Right ventricle myocardium superior (tissue), 1 donor: ENCODE measurements at places on chromosomes 2 and 18. TPM values are rescaled to one million over a fixed set of nuclear protein-coding genes. Genes with fewer than 3 reads are reported as not detected.

Gene R3HDM1
- 12.5 TPM for total RNA-seq

Gene TMEM198
- 2.6 TPM for total RNA-seq

Gene FEV
- total RNA-seq: not detected

Gene MYO5B
- total RNA-seq: 0.38 TPM

Gene LBX2
- 0.16 TPM for total RNA-seq

Gene PER2
- 3.6 TPM for total RNA-seq

Gene NLRC4
- 1.1 TPM for total RNA-seq

DNA sequence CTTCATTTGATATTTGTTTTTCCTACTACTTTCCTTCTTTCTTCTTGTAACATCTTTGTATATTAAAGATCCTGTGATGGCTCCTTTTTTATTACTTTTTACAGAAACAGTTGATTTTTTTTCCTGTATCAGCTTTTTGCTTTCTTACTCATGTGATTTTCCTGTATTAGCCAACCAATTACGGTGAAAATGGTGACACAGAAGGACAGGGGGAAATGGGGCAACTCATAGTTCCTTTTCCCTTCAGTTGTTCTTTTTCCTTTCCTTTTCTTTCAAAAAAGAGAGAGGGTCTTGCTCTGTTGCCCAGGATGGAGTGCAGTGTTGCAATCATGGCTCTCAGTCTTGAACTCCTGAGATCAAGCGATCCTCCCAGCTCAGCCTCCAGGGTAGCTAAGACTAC is 117.8 kb downstream of the ATL2 start:
- DNase-seq: no peak

DNA sequence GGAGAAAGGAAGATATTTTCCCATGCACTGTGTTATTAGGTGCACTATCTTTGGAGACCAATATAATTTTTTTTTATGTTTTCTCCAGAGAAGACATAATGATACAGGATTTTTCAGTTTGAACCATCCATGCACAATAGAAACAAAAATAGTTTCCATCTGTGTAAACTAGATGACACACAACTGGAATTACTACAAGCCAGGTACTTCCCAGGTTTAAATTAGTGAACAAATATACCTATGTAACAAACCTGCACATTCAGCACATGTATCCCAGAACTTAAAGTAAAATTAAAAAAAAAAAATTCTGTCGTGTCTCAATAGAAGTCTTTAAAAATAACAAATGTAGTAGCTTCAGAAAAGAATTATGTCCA is 1616.8 kb upstream of the ACVR2A start:
- no peak for DNase-seq

DNA sequence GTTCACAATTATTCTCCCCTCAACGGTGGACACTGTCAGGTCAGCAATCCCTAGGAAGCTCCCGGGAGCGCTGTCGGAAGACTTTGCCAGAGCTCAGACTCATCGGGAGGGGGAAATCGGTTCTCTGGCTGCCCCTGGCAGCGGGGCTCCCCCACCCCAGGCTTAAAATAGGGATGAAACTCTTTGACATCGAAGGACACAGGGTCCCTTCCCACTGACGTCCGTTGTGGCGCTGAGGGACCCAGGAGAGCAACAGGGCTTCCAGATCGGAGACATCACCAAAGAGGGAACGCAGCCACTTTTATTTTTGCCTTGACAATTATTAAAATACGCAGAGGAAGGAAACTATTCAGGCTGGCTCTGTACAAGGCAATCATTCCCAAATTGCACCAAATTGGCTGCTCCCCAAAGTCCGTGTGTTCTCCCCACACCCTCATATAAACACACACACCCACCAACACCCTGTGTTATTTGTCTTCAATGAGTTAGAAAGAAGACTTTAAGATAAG is 249.0 kb downstream of the CDH20 start:
- DNase-seq: peak; percentile 66

DNA sequence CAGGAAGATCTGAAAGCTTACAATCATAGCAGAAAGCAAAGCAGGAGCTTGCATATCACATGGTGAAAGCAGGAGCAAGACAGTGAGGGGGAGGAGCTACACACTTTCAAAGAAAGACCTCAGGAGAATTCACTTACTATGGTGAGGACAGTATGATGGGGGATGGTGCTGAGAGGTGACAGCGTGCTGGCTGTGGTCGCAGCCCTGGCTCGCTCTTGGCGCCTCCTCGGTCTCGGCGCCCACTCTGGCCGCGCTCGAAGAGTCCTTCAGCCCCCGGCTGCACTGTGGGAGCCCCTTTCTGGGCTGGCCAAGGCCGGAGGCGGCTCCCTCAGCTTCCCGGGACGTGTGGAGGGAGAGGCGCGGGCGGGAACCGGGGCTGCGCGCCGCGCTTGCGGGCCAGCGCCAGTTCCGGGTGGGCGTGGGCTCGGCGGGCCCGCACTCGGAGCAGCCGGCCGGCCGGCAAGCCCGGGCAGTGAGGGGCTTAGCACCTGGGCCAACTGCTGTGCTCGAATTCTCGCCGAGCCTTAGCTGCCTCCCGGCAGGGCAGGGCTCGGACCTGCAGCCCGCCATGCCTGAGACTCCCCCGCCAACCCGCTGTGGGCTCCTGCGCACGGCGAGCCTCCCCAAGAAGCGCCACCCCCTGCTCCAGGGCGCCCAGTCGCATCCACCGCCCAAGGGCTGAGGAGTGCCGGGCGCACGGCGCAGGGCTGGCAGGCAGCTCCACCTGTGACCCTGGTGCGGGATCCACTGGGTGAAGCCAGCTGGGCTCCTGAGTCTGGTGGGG is 131.9 kb upstream of the SPATS2L start:
- no peak for DNase-seq

DNA sequence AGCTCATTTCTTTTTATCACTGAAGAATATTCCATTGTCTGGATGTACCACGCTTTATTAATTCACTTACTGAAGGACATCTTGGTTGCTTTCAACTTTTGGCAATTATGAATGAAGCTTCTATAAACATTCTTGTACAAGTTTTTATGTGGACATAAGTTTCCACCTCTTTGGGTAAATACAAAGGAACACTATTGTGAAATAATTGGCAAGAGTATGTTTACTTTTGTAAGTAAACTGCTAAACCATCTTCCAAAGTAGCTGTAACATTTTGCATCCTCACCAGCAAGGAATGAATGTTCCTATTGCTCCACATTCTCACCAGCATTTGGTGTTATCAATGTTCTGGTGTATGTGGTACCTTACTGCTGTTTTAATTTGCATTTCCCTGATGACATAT is 15.8 kb upstream of the VWC2L start:
- no peak for DNase-seq

GRCh38 chr18:23253630-23254029 is 118.3 kb downstream of the CABLES1 start:
- no peak for DNase-seq

GRCh38 chr2:32559136-32559535 is 68.7 kb upstream of the TTC27 start:
- no peak for DNase-seq

DNA sequence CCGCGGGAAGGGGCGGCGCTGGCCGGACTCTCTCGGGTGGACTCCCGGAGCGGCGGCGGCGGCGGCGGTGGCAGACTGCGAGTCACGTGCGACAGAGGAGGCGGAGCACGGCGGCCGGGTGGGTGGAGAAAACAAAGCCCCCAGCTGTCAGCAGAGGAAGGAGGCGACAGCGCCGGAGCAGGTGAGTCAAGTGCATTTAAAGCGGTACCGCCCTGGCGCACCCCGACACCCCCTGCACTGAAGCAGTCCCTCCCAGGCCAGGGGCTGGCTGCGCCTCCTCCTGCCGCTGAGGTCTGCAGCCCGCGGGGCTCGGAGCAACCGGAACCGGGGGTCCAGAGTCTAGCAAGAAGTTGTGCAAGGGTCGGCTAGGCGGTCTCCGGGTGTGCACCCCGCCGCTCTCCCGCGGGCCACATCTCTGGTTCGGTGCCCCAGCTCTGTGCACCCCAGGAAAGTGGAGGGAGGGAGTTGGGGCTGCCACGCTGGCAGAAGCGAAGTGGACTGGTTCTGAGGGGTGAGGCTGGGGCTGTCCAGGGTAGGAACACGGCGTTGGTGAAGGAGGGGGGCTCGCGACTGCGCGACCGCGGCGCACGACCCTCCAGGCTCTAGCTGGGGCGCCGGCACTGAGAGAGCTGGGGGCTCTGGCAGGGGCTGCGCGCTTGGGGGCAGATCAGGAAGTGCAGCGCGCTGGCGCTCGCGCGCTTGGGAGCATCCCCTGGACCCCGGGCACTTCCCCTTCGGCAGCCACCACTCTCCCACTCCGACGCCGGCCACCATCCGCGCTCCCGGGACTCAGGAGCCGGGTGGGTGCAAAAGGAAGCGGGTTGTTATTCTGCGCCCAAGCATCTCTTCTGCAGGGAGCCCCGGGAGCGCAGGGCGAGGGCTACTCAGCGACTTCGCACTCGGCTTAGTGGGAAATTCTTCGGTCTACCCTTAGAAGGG is 64.0 kb upstream of the MAPRE2 start:
- peak; percentile 86 for DNase-seq

GRCh38 chr2:230890646-230891045 is 25.9 kb downstream of the ITM2C start:
- DNase-seq: peak; percentile 14

- DNase-seq: peak; percentile 48
These were observed 518.0 kb downstream of the CNTNAP5 start for GRCh38 chr2:124542932-124543640.

GRCh38 chr2:149364839-149365238 is 34.5 kb downstream of the LYPD6 start:
- DNase-seq: no peak

- no peak for DNase-seq
These were observed 45.4 kb upstream of the MYL1 start for GRCh38 chr2:210360412-210360811.

DNA sequence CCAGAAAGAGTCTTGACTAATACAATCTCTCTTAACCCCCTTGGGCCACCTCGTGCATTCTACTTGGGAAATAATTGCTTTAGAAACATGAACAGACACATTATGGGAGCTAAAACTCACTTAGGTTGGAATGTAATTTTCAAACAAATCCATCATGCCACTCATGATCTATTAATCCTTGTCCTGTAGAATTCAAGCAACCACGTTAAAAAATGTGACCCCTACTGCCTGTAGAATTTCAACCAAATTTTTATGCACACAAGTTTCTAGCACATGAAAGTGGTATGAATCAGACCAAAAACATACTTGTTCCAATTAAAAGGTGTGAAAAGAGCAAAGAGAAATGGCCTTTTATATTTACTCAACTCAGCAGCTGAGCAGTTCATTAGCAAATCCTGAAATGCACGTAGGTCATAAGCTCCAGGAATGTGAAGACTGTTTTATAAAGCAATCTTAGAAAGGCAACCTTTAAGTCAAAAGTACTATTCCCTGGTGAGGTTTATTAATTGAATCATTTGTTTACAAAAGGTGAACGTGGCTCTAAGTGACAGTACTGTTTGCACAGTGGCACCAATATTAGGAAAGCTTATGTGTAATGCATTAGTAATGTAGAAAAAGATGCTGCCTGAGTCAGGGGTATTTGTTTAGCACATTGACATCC is 459.4 kb upstream of the UBE2E3 start:
- DNase-seq: no peak

- no peak for DNase-seq
These were observed 240.9 kb downstream of the PTPRM start for GRCh38 chr18:7807936-7808453.

DNA sequence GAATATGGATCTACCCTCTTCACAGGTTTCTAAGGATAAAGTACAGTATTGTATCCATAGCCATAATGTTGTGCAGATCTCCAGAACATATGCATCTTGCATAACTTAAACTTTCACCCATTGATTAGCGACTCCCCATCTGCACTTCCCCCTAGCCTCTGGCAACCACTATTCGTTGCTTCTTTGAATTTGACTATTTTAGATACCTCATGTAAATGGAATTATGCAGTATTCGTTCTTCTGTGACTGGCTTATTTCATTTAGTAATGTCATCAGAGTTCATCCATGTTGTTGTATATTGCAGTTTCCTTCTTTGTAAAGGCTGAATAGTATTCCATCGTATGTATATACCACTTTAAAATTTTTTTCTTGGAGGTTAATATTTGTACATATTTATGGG is 128.9 kb downstream of the SMAD7 start:
- no peak for DNase-seq

GRCh38 chr2:38668779-38669479 is 3.0 kb downstream of the GALM start:
- no peak for DNase-seq

GRCh38 chr2:132752421-132753206 is 82.6 kb upstream of the LYPD1 start:
- no peak for DNase-seq

DNA sequence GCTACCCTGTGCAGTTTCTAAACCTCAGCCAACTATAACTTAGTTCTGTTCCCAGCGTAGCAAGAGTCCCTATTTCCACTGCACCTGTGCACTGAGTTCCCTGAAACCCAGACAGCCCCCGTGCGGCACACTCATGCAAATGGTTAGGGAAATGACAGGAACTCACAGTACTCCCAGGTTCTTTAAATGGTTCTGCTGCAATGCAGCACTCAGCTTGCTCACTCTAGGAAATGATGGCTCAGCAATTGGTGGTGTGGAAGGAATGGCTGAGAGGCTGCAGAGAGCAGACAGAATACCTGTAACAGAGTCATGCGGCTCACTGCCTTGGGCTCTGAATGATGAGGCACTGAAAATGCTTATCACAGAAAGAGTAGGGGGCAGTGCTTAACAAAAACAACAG is 143.0 kb downstream of the RAD51AP2 start:
- no peak for DNase-seq

GRCh38 chr18:55247032-55247431 is 287.8 kb upstream of the CCDC68 start:
- DNase-seq: no peak

DNA sequence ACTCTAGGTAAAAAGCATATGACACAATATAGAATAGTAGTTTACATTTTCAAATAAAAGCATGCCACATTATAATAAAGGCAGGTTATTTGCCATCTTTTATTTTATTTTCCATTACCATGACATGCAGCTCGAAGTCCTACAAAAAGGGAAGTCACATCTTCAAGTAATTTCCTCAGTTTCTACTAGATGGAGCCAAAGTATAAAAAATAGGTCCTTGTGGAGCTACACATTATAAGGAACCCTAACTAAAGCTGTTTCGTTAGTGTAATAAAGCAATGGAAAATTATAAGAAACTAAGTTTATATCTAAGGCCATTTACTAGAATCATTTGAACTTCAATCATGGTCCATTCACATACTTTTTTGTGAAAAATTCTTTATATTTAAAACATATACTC is 674.5 kb downstream of the KCNJ3 start:
- DNase-seq: no peak

DNA sequence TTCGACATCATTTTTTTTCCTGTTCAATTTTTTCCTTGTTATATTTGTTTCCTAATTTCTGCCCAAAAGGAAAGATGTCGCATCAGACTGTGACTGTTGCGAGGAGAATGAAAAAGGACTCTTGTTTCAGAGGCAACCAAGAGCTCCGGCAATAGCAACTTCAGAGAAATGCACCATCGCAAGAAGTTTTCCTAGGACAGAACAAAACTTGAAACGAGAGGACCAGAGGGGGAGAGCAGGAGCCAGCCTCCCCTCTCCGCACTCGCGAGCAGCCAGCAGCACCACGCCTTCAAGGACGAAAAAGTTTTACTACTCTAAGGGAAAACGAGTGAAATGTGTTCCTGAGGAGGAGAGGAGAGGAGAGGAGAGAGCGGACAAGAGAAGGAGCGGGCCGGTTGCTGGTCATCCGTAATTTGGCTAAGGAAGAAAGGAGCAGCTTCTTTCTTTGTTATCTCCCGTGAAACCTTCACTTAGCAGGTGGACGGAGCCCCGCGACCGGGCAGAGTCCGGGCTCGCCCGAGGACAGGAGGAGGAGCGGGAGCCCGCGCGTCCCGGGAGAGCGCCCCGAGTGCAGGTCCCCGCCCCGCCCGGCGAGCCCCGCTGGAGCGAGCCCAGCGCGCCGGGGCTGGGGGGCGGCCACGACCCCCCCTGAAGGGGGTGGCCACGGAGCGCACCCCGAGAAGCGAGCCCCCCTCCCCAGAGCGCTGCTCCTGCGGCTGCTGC is 744 bp downstream of the POU3F3 start:
- no peak for DNase-seq
